ENCODE measurements at places on chromosomes 12 and 14.

- no peak for DNase-seq
Measured at GRCh38 chr12:79086541-79087296, 222.1 kb downstream of the SYT1 start.

DNA sequence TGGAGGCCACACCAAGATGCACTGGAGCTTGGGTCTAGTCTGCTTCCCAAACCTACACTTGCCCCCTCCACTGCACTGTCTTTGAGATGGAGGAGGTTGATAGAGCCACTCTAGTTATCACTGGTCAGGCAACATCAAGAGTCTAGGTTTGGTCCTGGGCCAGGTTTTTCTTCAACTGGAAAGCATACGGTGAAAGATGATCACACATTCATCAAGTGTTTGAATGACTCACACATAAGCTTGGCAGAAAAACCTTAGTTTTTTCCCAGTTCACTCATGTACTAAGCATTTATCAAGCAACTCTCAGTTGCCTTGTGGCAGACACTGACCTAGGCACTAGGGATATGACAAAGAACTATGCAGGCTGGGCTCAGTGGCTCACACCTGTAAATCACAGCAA, 84.5 kb downstream of the PLEKHG3 start:
- no peak for DNase-seq

GRCh38 chr14:75277008-75277814, 1.4 kb upstream of the FOS start:
- no peak for DNase-seq

DNA sequence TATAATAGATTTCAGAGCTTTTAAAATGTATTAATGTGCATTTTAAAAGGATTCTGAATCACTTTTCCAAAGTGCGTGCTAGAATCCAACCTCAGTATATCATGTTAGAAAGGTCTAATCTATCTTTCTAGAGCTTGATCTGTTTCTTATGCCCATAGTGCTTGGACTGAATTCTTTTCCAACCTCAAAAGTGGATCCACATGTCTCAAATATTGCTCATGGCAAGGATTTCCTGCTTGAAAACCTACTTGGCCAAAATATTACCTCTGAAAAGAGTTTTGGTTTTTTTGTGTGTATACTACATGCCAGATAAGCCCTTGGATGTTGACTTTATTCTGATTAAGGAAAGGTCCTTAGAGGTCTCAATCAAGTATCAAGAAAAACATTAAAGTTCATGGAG, 16.9 kb upstream of the SLC6A15 start:
- no peak for DNase-seq

DNA sequence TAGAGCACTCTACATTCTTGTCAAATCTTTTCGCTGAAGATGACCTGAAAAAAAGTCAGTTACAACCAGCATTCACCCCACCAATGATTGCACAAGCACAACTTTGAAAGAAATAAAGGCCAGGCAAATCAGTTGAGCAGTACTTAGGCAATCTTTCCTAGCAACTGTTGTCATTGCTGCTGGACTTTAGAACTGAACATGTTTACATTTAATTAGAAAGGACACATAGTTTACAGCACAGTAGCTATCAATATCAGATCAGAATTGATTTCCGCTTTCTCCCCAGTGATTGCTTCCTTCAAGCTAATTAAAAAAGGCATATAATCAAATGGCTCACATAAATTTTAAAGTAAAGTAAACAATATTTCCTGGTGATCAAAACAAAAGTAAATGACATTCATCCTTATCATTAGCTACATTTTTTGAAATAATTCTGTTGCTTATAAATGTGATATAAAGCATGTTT, 128.4 kb downstream of the FOXA1 start:
- DNase-seq: no peak

GRCh38 chr14:68977180-68977717, 1.9 kb downstream of the ACTN1 start:
- DNase-seq: no peak

DNA sequence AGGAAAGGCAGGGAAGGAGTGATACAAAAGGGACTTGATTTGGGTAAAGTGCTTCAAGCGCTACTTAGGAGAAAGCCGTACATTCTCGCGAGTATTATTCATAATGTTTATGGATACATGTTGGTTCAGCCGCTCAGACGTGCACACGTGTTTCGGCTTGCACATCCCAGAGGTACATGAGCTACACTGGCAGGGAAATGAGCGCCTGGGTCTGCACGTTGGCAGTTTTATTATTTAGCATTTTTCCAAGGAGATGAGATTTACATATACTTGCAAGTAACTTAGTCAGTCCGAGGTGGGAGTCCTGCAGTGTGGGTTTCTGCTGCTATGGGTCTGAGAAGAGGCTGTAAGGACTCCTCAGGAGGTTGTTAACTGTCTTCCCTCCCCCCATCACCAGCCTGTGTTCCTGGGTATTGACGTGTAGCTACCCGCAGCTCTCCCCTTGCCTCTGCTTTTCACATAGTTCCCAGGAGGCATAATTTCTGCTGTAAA, 1.5 kb downstream of the PRKCH start:
- peak; percentile 33 for DNase-seq

- no peak for DNase-seq
Measured at GRCh38 chr12:103751171-103751570, 89.9 kb downstream of the NT5DC3 start.

Data from stimulated activated CD4-positive, alpha-beta T cell treated with anti-CD3 and anti-CD28 coated beads, TNF-alpha, amount 100 ng/mL, for 4 hours (primary cell).